Activated CD4-positive, CD25-positive, alpha-beta regulatory T cell treated with anti-CD3 and anti-CD28 coated beads, Interleukin-2, amount 50 U/mL, for 72 hours (primary cell): ENCODE measurements at places on chromosomes 3 and 15.

DNA sequence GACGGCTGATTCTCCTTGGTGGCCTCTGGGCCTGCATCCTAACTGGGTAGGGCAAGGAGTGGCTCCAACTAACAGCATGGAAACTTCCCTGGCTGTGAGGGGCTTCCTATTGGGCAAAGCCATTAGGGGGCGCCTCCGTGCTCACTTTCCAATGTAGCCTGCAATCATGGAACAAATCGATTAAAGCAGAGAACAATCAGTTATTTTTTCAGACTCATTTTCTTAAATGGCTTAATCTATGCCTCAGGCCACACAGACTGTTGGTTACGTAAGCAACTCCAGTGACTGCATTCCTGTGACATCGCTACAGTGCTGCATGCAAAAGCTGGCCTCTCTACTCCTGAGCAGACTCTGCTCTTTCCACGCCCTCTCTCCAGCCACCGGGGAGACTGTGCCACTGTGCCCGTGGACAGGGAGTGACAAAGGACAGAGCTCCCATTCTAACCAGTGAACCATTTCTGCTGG, 278.9 kb downstream of the KLF13 start:
- DNase-seq, result no peak

GRCh38 chr15:94576889-94577533, 345.6 kb downstream of the MCTP2 start:
- no peak for DNase-seq

- no peak for DNase-seq
These were observed 461 bp downstream of the COPB2 start for GRCh38 chr3:139388821-139389551.

GRCh38 chr3:186788482-186789370, 5.3 kb downstream of the EIF4A2 start:
- no peak for DNase-seq

DNA sequence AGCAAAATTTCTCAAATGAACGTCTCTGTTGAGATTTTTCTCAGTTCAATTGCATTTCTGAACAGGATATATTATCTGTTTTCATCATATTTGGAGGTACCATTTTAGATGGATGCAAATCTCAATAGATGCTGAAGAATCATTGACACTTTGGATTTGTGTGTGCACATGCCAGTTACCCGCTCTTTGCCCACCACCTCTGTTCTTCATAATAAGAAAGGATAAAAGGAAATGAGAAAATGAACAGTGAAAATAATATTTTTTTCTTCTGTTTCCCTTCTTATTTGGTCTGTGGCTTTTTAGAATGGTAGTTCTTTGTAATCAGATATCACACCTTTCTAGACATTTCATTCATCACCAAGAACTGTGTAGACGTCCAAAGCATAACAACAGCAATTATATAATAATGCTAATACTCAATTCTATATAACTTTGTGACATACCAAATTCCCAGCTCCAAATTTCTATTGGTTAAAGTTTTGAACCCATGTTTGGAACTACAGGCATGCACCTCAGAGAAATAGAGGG, 256.7 kb upstream of the SATB1 start:
- no peak for DNase-seq

- DNase-seq, result no peak
These were observed 10.0 kb upstream of the SRP14 start for GRCh38 chr15:40048926-40049475.

GRCh38 chr15:62449638-62450037, 284.6 kb upstream of the C2CD4B start:
- no peak for DNase-seq

DNA sequence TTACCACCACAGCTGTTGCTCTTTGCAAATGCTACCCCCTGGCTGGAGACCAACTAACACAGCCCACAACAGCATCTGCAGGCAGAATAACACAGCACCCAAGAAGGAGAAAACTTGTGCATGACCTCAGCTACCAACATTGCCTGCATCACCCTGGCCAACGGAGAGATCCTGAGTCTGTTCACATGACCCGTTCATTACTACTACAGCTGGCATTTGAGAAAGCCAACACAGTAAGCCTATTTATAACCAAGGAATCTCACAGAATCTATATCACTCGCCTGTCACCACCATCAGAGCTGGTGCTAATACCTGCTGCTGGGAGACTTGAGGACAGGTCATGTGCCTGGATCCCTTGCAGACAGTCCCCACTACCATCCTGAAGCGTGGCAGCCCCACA, 215.2 kb downstream of the POLQ start:
- no peak for DNase-seq

- DNase-seq, result no peak
These were observed 43.0 kb downstream of the BOC start for GRCh38 chr3:113254171-113254947.

GRCh38 chr15:29873947-29874411, 51.7 kb upstream of the TJP1 start:
- DNase-seq, result no peak

DNA sequence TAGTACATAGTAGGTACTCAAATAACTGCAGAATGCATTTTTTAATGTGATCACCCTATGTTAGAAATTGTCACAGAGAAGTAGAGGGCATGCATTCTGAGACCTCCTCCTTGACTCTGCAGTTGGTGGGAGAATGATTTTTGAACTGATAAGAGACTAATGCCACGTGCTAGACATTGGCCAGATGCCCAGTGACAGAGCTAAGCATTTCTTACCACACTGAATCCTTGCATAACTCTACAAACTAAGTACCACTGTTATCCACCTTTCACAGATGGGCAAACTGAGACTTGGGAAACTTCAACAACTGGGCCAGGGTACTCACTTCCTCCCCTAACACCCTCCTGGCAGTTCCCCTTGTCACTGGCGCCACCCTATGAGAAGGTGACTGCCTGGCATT, 33.5 kb upstream of the SPATA12 start:
- DNase-seq, result no peak

GRCh38 chr3:191139736-191140135, 59.3 kb upstream of the OSTN start:
- no peak for DNase-seq

GRCh38 chr3:137987723-137988122, 22.2 kb upstream of the CLDN18 start:
- no peak for DNase-seq

DNA sequence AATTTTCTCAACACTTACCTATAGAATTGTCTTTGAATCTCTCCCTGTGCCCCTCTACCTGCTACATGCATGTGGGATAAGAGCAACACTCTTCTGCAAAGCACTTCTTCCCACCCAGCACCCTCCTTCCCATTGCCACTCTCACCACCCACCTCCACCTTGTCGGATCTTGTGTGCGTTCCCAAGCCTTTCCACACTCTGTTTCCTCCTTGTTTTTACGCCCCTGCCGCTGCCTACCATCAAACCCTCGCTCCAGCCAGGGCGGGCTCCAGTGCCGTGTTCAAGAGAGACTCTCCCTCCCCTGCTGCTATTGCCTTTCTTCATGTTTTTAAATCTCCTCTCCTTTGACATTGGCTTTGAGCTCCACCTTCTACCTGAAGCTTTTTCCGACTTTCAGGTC, 40.2 kb downstream of the ABHD17C start:
- no peak for DNase-seq

DNA sequence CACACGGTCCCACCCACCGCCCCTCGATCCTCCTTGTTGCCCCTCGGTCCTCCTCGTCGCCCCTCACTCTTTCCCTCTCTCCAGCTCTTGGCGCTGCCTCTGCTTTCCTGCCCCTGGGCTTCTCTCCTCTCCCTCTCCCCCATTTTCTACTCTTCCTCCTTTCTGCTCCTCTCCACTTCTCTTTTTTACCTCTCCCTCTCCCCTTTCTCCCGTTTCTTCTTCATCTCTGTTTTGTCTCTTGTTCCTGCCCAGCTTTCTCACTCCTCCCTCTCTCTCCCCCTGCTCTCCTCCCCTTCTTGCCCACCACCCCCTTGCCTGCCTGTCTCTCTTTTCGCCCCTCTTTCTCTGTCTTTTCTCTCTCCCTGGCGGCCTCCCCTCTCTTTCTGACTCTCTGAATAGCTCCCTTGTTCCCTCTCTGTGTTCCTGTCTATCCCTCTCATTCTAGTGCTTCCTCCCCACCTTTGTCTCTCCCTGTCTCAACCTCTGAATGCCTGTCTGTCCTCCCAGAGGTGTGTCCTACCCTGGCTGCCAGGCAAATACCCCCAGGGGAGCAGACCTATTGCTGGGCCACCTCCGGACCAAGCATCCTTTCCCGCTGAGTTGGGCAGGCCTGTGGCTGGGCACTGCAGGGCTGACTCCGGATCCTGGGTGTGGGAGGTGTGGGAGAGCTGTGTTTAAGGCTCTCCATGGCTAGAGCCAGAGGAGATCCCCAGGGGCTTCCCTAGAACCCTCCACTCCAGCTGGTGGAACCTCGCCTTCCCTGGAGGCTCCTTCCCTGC, 41.0 kb downstream of the EPHB3 start:
- no peak for DNase-seq

- DNase-seq, result no peak
These were observed 512.7 kb upstream of the CDIN1 start for GRCh38 chr15:36066757-36067156.

GRCh38 chr3:180828001-180828720, 84.3 kb upstream of the FXR1 start:
- no peak for DNase-seq

DNA sequence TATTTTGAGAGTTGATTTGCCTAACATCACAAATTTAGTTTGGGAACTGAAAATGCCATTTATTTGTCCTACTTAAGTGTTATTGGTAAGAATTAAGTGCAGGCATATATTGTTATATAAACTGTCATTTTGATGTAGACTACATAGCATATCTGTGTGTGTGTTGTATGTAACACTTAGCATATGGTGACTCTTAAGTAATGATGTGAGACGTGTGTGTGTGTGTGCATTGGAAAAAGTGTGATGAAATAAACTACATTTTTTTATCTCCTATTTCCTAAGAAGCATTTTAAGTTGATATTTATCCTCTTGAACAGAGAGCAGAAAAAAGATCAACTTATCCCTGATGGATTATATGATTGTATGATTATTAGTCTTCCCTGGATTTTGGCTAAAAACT, 588.2 kb upstream of the SUCLG2 start:
- no peak for DNase-seq

DNA sequence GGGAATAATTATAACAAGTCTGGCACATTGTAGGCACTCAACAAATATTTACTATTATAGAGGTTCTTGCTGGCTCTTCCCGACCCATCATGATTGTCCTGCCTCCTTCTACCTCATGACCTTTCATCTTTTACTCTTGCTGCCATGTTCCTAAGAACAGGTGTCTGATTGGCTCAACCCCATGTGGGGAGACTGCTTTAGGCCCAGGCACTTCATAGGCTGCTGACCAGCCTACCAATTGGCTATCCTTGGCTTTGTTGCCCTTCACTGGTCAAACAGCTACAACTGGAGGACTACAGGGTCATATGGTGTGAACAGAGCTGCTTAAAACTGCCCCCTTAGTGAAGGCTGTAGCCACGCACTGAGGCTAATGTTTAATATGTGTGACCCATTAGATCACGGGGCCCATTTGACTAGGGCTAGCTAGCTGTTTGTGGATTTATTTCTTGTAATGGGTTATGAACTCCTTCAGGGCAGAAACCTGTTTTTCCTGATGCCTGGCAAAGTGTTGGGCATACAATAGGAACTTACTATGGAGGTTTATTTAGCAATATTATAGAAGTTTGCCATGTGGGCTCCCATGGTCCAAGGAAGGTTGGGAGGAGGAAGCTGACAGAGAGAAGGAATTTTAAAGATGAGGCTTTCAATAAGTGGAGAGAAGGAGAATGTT, 239.9 kb upstream of the TBC1D5 start:
- no peak for DNase-seq

GRCh38 chr3:149701977-149702350, 44.1 kb upstream of the WWTR1 start:
- DNase-seq, result no peak

GRCh38 chr3:149891621-149892020, 78.6 kb downstream of the RNF13 start:
- no peak for DNase-seq

GRCh38 chr3:126414406-126414805, 19.7 kb downstream of the CFAP100 start:
- DNase-seq, result no peak

GRCh38 chr15:55118344-55118870, 78.3 kb downstream of the RSL24D1 start:
- DNase-seq, result no peak

DNA sequence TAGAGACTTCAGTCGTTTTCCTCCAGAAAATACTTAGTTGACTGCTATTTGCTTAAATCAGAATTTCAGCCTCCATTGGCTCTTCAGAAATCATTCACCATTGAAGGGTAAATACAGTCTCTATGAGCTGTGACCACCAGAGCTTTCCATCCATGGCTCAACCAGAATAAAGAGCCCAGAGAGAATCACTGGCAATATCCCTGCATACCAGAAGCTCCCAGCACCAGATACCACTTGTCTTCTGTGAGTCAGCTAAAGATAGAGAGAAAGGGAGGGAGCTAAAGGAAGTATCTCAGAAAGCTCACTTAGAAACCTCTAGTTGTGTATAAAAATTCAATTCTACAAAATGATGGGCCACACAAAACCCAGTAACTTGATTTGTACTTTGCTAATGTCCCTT, 115.2 kb upstream of the TMCO5A start:
- no peak for DNase-seq

- no peak for DNase-seq
These were observed 345.1 kb downstream of the IL5RA start for GRCh38 chr3:2765002-2765579.

- peak; percentile 64 for DNase-seq
These were observed 3.2 kb downstream of the ZDHHC19 start for GRCh38 chr3:196207833-196208607.

DNA sequence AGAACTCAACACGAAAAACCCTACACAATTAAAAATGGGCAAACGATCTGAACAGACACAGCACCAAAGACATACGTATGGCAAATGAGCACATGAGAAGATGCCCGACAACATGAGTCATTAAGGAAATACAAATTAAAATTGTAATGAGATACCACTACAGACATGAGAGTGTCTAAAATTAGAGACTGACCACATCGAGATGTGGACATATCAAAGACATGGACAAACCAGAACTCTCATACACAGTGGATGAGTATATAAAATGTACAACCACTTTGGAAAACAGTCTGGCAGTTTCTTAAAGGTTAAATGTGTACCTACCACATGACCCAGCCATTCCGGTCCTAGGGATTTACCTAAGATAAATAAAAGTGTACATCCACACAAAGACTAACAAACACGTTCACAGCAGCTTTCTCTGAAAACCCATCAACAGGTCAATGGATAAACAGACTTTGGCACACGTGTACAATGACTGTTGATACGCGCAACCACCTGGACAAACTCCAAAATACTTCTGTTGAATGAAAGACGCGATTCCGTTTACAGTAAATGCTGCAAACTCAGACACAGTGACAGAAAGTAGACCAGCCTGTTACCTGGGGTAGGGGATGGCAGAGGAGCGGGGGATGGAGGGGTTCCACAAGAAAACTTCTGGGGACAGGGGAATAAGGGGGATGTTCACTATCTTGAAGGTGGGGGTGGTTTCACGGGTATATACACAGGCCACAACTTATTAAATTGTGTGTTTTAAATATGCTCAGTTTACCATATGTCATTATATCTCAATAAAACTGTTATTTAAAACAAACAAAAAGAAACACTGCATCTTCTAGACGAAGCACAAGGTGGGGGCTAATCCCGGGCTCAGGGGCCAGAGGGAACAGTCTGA, 2.1 kb downstream of the TNK2 start:
- DNase-seq, result no peak
